ENCODE measurements at places on chromosomes 1 and 21. TPM values are rescaled to one million over a fixed set of nuclear protein-coding genes. Genes with fewer than 3 reads are reported as not detected.

RORC gene
- total RNA-seq, result 2.4 TPM

CA14 gene
- not detected for total RNA-seq

DNA sequence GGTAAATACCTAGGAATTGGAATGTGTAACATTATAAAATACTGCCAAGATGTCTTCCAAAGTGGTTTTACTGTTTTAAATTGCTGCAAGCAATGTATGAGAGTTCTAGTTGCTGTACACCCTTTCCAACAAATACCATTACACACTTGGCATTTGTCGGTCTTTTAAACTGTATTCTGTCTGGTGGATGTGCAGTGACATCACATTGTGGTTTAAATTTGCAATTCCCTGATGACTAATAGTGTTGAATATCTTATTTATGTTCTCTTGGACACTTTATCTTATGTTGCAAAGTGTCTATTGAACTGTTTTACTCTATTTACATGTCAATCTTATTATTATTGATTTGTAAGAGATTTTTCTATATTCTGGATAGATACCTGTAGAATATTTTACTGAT lies 561.2 kb upstream of the B3GALT2 start:
- DNase-seq, result no peak

- peak; percentile 15 for DNase-seq
Measured at GRCh38 chr1:172682812-172683211, 23.9 kb downstream of the FASLG start.

DNA sequence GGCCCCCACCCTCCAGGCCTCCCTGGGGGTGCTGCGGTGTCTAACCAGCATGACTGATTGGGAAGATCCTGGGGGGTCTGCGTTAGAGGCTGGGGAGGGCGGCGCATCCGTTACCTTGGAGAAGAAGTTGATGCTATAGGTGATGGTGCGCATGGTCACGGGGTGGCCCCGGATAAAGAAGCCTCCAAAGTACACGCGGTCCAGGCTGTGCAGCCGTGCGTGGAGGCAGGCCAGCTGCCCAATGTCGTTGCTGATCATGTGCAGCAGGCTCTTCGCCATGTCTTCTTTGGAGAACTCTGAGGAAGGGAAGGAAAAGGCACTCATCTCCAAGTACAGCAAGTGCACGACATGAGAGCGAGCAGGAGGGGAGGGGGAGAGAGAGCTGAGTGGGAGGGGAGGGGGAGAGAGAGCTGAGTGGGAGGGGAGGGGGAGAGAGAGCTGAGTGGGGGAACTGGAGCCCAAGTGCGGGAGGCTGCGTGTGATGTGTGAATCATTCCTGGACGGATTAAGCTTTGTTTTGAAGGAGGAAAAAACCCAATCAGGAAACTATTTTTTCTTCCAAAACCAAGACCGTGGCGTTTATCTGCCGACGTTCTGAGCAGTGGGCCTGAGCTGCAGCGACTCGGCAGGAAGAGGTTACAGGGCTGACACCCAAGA lies 7.2 kb downstream of the PANK4 start:
- DNase-seq, result no peak

Measured in activated CD8-positive, alpha-beta T cell treated with anti-CD3 and anti-CD28 coated beads, Interleukin-2, amount 10 ng/mL, durations not matched to agents 7 days and 5 days (primary cell).